ENCODE measurements at places on chromosomes 6 and 20.

DNA sequence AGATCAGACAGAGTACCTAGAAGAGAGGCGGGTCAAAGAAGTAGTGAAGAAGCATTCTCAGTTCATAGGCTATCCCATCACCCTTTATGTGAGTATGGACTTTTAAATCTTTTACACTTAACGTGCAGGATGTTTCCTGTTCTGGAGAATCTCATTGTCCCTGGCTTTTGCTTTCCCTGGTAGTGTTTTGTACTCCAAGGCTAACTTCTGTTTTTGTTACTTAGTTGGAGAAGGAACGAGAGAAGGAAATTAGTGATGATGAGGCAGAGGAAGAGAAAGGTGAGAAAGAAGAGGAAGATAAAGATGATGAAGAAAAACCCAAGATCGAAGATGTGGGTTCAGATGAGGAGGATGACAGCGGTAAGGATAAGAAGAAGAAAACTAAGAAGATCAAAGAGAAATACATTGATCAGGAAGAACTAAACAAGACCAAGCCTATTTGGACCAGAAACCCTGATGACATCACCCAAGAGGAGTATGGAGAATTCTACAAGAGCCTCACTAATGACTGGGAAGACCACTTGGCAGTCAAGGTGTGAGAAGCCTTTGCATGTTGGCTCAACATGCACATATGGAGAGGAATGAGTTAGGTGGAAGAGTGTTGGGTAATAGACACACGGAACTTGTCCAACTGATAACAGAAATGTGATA, 3.3 kb downstream of the HSP90AB1 start:
- no peak for DNase-seq

- no peak for DNase-seq
These were observed 76.0 kb downstream of the EZR start for GRCh38 chr6:158743033-158743651.

- no peak for DNase-seq
These were observed 232.9 kb downstream of the EPM2A start for GRCh38 chr6:145502416-145502815.

DNA sequence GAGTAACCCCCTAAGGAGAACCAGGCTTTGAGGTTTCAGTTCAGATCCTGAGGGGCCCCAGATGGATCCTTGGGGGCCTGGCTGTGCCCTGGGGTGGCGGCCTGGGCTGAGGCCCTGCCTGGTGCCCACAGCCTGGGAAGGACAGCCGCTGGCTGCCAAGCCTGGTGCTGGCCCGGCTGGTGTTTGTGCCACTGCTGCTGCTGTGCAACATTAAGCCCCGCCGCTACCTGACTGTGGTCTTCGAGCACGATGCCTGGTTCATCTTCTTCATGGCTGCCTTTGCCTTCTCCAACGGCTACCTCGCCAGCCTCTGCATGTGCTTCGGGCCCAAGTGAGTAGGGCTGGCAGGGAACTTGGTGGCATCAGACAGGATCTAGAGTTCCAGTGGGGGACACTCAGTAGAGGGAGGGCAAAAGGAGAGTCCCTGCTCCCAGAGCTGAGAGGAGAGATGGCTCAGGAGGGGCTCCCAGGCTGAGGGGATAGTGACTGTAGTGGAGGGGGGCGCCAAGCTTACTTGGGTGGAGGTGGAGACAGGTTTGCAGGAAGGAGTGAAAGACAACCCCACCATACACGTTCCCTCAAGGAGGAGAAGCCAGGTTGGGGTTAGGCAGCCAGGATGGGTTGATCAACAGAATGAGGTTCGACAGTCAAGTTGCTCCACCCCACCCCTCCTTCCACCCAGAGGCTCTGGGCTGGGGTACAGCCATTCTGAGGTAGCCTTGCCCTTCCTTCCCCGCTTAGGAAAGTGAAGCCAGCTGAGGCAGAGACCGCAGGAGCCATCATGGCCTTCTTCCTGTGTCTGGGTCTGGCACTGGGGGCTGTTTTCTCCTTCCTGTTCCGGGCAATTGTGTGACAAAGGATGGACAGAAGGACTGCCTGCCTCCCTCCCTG, 9.5 kb downstream of the SLC29A1 start:
- DNase-seq: no peak

- DNase-seq: no peak
These were observed 528.6 kb upstream of the JARID2 start for GRCh38 chr6:14717307-14717706.

- no peak for DNase-seq
These were observed 136.4 kb upstream of the PTPN1 start for GRCh38 chr20:50373674-50374286.

DNA sequence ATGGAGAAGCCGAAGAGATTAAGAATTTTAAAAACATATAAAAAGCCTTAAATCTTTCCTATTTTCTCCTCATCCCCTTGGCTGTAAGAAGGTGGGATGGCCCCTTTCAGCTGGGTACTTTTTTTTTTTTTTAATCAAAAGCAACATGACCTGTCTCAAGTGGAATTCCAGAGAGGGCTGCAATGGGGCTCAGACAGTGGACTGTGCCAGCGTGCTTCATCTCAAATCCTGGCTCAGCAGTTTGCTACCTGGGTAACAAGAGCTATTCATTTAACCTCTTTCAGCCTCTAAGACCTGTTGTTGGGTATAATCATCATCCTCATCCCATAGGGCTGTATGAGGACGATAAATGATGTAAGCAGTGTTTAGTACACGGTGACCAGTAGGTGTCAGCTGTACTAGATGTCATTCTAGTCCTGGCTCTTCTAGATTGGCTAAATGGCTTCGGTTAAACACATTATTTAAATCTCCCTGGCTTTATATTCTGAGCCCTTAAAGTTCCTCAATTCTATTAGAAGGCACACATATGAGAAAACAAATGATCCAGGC, 6.9 kb upstream of the PPP1R3G start:
- no peak for DNase-seq

DNA sequence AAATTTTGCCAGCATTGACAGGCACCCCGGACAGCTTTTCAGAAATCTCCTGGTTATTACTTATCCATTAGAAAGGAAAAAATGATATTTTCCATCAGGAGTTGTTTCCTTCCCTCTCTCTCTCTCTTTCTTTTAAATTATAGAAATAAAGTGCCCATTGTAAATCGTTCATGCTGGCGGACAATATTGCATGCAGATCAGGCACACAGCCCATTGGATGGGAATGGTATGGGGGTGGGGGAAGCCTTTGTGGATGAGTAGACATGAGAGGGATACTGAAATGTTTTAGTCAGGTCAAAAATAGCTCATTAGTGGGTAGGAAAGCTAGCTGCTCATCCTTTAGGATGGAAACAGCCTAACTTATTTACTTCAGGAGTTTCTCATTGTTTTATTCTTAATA, 764.9 kb upstream of the MMS22L start:
- no peak for DNase-seq

DNA sequence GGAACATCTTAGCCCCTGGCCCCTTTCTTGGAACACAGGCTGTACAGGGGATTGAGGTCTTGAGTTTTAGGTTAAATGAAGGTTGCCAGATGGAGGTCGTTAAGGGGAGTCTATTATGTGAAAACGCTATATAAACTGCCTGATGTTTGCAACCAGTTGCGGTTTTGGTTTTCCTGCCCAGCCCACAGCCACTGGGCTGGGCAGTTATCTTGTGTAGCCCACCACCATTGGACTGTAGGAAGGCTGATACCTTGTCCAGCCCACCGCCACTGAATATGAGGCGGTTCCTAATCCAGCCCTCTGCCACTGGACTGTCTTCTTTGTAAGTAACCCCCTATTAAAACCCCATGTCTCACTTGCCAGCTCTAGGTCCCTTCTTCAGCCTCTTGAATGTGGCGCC, 42.3 kb upstream of the COL21A1 start:
- DNase-seq: no peak
